ENCODE measurements at places on chromosomes 1 and 21.

GRCh38 chr1:52751589-52752483 is 25.6 kb downstream of the ZYG11B start:
- no peak for DNase-seq

DNA sequence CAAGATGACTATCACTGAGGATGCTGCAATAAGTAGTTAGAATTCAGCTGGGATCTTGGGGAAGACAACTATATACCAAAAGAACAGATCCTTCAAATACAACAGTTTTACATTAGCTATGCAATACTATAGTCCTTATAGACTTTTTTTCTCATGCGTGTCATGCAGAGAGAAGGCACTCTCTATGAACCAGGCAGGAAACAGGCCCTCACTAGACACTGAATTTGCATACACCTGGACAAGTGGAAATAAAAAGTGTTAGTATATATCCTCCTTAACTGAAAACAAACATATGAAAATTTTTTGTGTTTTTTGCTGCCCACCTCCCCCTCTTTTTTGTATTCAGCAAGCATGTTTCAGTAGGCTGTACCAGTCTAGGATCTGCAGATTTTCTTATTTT is 29.9 kb downstream of the TMCO1 start:
- DNase-seq: no peak

DNA sequence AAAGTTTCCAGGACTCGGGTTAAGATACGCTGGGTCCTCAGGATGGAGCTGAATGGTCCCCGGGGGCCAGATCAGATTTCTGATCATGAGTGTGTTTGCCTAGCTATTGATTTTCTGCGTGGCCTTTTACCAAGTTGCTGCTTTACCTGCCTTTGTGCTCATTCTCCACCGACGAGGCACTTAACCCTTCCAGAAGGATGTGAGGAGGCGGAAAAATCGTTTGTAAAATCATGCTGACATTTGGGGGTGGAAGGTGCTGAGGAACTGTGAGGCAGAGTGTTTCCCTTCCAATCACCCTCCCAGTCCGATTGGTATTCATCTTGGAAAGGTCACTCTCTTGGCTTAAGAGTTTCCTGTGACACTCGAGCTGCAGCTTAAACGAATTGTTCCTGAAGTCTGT is 337.1 kb upstream of the KAZN start:
- DNase-seq: no peak

GRCh38 chr1:11237356-11237755 is 25.0 kb downstream of the MTOR start:
- no peak for DNase-seq

DNA sequence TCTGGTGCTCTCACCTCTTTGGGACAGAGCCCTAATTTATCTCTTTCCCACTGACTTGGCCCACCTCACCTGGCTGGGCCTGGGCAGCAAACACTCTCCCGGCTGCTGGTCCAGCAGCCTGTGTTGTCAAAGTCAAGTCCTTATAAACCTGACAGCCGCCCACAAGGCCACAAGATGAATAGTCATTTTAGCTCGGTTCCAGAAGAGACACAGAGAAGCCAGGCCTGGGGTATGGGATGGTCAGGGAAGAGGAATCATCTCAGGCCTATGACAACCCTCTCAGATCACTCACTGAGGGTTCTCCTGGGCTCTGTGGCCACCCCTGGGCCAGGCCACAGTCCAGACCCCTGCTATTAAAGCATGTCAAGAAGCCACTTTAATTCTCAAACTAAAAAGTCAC is 158.5 kb downstream of the FOXD2 start:
- no peak for DNase-seq

- no peak for DNase-seq
Observed at GRCh38 chr1:29055160-29055559, 68.5 kb downstream of the TMEM200B start.

GRCh38 chr1:11629184-11630016 is 24.8 kb downstream of the FBXO2 start:
- DNase-seq: no peak

DNA sequence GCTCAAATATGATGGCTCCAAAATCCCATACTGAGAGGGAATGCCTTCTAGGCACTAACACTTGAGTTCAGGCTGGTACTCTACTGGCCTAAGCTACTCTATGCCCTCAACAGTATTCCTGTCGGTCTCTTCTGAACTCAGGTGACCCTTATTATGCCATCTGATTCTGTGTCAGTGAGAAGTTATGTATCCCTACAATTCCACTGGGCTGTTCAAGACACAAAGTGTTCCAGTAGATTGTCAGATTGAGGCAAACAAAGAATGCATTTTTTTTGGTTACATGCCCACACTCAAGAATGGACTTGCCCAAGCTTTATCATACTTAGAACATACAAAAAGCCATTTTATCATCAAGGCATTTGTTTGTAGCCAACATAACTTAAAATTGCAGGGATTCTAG is 553.8 kb upstream of the PRMT6 start:
- no peak for DNase-seq

All from activated CD8-positive, alpha-beta memory T cell treated with anti-CD3 and anti-CD28 coated beads, Interleukin-2, amount 50 U/mL, for 4 hours (primary cell).